D341Med (cell line): ENCODE measurements at places on chromosomes 12 and 14.
A peak's percentile ranks its signal among the peaks of the same experiment; 100 is the strongest.

GRCh38 chr12:92034858-92035401 is 110.7 kb downstream of the BTG1 start:
- peak; percentile 45 for DNase-seq

- DNase-seq = peak; percentile 23
These were observed 702.7 kb downstream of the TMTC2 start for GRCh38 chr12:83389237-83389996.

GRCh38 chr12:6072302-6072752 is 52.1 kb downstream of the VWF start:
- DNase-seq = no peak

- no peak for DNase-seq
These were observed 842.8 kb downstream of the VRK1 start for GRCh38 chr14:97640031-97640430.

GRCh38 chr12:23426328-23426727 is 523.1 kb downstream of the SOX5 start:
- DNase-seq = no peak

DNA sequence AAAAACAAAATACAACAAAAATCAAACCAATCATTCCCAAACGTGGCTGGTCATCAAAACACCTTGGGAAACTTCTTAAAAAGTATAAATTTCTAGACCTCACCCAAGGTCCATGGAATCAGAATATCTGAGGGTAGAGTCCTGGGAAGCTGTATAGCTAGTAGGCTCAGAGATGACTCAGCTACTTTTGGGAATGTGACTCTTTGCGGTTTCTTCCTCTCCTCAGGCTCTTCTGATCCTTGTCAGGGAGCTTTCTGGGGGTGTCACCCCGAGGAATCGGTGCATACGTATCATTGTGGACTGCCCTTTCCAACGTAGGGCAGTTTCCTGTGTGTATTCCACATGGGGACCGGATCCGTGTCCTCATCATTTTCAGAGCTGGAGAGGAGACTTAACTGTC is 14.8 kb downstream of the JDP2 start:
- DNase-seq = no peak

- no peak for DNase-seq
These were observed 23.3 kb downstream of the RAB35 start for GRCh38 chr12:120093336-120093591.

GRCh38 chr14:66015071-66015780 is 470.9 kb upstream of the CCDC196 start:
- DNase-seq = no peak

- no peak for DNase-seq
These were observed 51.4 kb downstream of the WASHC3 start for GRCh38 chr12:102010265-102010994.

DNA sequence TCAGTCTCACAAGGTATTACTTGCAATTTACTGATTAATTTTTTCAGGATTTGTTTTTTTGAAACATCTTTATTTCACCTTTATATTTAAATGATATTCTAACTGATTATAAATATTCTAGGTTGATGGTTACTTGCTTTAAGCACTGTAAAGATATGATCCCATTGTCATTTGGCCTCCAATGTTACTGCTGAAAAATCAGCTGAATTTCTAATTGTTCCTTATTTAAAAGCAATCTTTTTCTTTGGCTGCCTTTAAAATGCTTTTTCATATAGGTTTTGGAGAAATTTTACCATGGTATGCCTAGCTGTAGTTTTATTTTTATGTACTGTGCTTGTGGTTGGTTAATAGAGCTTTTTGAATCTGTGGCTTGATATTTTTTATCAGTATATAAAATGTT is 275.6 kb upstream of the PPFIA2 start:
- no peak for DNase-seq

DNA sequence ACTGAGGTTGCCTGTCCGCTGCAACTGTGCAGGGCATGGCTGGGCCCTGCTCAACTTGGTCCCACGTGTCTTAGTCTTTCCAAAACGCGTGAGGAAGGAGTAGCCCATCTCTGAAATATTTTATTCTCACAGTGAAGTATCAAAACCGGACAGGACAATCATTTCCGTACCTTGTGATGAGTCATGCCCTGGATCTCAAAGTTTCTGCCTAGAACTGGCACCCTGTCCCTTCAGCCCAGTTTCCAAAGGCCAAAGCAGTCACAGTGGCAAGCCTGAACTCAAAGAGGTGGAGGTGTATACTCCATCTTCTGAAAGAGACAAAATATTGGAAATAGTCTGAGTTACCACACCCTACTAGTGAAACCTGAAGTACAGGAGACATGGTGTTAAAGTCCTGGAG is 28.5 kb upstream of the SRGAP1 start:
- no peak for DNase-seq

DNA sequence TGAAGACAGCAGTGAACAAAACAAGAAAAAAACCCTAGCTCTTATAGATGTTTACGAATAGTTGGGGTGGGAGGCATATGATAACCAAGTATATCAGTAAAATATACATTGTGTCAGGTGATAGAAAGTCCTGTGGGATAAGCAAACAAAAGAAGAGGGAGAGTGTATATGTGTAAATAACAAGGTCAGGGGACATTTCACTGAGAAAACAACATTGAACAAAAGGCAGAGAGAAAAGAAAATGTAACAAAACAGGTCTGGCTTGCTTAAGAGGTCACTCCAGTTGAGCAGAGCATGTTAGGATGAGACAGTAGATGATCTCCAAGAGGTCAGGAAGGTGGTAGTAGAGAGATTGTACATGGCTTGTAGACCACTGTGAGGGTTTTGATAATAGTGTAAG is 304.1 kb downstream of the ACSS3 start:
- DNase-seq = no peak

DNA sequence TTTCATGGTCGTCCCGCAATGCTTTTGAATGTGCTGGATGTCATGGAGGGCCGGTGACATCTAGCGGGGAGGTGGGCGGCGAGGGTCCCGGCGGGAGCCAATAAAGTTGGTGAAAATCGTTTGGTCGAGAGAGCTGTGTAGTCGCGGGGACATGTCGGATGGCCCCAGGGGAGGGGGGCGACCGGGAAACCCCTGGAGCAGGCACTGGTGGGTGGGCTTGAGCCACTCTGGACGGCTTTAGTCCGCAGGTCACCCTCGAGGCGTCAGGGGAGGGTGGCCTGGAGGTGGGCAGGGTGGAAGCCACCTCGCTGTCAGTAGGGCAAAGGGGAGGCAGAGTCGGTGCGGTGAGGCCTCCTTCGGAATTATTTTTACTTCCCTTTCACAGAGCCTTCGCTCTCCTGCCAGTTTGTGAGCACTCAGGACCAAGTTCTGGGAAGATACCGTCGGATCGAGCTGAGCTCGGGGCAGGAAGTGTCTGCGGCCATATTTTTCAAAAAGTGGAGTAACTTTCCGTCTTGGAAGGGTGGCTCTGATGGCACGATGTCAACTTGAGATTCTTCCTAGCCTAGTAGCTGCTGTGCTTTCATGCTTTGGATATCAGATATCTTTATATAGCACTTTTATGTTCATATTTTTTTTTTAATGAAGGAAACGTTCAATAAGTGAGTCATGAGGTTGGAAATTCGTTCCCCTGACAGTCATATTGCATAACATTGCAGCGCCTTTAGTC is 28.2 kb downstream of the WBP11 start:
- no peak for DNase-seq

DNA sequence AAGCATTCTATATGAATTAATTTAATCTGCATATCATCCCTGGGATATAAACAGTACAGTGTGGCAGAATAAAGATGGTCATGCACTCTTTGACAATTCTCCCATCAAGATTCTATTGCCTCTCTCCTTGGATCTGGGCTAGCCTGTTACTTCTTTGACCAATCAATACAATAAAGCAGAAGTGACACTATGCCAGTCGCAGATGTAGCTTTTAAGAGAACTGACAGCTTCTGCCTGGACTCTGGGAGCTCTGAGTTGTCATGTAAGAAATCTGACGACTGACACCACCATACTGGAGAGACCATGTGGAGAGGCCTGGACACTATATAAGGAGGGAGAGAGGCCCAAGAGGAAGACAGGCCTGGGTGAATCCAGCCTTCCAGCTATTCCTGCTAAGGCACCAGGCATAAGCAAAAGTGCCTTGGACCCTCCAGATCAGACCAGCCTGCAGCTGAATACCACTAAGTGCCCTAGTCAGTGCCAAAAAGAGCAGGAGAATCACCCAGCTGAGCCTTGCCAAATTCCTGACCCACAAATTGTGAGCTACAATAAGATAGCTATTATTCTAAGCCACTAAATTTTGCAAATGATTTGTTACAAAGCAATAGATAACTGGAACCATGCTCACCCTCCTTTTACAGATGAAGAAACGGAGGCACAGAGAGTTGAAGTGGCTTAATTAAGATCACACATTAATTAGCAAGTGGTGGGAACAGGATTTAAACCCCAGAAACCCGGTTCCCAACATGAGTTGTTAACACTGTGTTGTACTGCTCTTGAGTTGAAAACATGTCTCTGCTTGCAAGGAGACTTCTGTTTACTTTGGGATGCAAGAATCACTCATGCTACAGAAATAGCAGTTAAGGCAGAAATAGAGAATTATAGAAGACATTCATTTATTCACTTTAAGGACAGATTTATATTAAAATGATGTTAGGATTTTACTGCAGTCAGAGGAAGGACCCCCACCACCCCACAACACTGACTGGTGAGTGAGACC is 84.6 kb downstream of the RIN3 start:
- no peak for DNase-seq

- DNase-seq = no peak
These were observed 275.2 kb downstream of the DACT1 start for GRCh38 chr14:58912799-58913432.

DNA sequence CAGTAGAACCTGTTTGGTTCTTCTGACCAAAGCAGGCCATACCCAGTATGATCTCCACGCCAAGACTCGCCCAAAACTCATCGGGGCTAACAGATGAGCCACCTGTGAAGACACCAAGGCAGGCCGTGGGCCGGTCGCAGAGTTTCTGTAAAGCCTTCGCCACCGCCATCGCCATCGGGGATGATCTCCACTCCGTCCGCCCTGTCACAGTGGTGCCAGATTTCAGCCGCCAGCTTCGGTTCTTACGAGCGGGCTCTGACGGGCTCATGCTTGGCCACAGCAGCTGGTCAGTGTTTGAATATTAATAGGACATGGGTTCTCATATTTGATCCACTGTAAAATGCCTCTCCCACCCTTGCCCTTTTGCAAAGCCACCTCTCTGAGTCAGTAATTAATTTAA is 113.2 kb upstream of the TMEM132D start:
- no peak for DNase-seq

- DNase-seq = no peak
These were observed 13.1 kb downstream of the ARMH4 start for GRCh38 chr14:58138714-58139482.

GRCh38 chr14:24662753-24663152 is 28.8 kb upstream of the GZMB start:
- no peak for DNase-seq

GRCh38 chr12:32702473-32702872 is 23.4 kb downstream of the DNM1L start:
- DNase-seq = no peak

DNA sequence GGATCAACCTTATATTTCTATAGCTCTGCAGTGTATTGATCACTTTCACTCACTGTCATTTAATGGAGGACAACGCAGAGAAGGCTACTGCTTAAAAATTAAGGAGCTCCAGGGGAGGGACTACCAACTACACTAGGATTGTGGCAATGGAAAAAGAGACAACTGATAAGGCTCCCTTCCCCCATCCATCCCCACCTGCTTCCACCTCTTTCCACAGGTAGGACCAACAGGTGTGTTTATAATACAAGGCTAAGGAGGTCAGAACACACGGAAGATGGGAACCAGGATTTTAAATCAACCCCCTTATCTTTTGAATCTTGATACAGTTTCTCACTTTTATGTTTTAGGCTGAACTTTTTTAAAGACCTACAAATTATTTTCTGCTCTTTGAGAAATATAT is 90.8 kb downstream of the STAB2 start:
- no peak for DNase-seq
